ENCODE measurements at places on chromosomes 1 and 21.

DNA sequence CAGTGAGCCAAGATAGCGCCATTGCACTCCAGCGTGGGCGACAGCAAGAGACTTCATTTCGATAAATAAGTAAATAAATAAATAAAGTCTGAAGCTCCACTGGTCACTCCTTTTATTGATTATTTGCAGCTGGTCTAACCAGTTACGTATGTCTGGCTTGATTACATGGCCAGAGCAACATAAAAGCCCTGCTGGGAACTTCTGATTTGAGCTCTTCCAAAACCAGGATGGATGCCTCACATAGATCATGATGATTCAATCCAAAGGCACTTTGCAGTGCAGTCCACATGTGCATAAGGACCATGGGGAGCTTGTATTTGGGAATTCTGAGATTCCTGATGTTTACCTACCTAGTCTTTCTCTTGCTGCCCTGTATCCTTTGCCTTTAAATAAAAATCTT lies 24.0 kb downstream of the NSUN4 start:
- DNase-seq: no peak

DNA sequence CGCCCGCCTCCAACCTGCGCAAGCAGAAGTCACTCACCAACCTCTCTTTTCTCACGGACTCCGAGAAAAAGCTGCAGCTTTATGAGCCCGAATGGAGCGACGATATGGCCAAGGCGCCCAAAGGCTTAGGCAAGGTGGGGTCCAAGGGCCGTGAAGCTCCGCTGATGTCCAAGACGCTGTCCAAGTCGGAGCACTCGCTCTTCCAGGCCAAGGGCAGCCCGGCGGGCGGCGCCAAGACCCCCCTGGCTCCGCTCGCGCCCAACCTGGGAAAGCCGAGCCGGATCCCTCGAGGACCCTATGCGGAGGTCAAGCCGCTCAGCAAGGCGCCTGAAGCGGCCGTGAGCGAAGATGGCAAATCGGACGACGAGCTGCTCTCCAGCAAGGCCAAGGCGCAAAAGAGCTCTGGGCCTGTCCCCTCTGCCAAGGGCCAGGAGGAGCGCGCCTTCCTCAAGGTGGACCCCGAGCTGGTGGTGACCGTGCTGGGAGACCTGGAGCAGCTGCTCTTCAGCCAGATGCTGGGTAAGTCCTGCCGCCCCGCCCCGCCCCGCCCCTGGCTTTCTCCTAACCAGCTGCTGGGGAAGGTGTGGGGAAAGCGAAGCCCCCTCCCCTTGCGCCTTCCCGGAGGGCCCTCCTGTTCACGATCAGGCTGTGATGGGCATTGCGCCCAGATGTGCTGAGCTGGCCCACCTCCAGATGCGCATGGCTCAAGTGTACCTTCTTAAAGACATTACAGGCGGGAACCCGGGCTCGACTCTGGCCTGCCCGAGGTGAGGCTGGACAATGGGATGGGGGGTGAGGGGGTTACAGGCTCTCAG lies 110.2 kb downstream of the NAV1 start:
- peak; percentile 87 for DNase-seq

DNA sequence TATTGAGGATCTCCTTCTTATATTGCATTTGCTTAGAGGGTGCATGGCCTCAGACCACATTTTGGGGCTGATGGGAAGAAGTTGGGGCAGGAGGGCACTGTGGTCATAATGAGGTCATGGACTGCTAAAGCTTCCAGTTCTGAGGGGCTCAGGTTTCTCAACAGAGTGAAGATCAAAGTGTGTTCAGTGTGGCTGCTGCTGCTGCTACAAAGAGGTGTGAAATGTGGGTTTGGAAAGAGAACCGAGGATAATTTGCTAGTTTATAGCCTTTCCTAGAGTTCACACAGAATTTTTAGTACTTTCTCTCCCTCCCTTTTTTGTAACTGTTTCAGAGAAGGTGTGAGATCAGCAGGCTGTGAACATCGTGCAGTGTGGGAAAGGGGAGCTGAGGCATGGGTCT lies 73.3 kb downstream of the CACNA1E start:
- DNase-seq: no peak

DNA sequence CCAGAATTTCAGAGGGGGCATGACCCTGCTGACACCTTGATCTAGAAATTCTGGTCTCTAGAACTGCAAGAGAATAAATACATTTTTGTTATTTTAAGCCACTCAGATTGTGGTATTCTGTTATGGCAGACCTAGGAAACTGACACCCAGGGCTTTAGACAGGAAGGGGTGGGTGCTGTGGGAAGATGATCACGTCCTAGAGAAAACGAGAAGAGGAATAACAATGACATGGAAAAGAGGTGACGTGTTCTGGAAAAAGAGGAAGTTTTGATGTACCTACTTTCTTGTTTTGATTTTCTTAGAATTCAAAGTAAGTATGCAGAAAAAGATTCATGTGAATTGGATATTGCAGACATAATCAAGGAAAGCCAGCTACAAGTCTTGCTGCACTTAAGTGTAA lies 232.9 kb upstream of the RUNX1 start:
- DNase-seq: no peak

DNA sequence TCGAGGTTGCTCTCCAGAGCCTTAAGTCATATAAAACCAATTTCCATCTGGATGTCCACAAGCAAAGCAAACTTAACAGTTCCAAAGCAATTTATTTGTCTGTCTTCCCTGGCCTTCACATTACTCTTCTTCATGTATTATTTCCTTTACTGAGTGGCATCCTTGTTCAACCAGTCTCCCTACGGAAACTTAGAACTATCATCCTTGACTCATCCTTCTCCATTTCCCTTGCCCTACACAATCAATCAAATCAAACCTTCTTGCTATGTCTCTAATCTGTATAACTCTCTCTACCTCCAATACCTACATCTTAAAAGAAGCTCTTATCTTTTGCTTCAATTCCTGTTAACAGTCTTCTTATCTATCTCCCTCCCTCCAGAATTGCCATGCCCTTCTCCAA lies 25.4 kb downstream of the EGLN1 start:
- DNase-seq: no peak

DNA sequence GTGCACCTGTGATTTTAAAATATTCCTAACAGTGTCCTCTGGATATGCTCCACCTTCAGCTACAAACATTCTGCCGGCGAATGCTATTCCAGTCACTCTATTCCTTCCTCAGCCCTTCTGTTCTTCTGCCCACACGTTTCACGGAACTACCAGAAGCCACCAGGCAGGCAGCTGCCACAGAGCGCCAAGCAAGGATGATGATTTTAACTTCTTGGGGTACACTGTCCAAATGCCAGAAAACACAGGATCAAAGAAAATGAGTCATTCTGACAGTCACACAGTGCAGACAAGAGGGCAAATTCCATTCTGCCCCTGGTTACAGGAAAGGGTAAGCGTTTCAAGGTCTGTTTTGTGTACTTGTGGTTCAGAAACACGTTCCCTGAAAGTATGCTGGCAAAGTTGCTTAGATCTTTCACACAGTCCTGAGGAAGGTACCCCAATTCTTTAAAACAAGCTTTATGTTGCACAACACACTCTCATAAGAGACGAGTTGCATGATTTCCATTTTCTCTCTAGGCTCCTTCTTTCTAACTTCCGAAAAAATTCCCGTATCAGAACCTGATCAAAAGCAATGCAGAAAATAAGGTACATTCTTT lies 508.3 kb upstream of the PKN2 start:
- DNase-seq: no peak

DNA sequence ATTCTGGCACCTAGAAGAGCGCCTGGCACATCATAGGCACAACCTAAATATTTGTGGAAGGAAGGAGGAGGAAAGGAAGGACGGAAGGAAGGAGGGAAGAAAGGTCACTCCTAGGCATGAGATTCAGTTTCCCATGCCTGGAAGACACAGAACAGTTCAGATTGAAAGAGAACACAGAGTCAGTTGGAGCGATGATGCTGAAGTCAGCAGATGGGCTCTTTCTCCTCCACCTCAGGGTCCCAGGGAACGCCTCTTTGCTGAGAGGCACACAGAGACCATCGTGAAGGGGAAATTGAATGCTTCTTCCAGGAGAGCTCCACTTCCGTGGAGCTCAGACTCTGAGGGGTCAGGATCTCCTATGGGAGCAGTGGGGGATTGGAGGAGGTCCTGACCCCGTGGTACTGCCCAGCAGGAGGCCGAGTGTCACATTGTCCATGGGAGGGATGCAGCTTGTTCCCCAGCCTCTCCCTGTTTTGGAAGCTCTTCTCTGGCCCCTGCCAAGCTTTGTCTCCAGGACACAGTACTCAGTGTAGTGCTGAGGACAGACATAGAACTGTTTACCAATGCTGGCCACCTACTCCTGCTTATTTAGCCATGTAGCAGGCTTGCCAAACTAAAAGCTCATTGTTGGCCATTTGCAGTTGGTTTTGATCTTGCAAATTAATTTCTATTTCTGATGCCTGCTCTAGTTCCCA lies 2.4 kb downstream of the MYBPHL start:
- no peak for DNase-seq

All from endodermal cell (in vitro differentiated cells).